ENCODE measurements at places on chromosomes 4 and X. TPM values are rescaled to one million over a fixed set of nuclear protein-coding genes. Genes with fewer than 3 reads are reported as not detected.

The GBA3 gene
- not detected for total RNA-seq

- peak; percentile 38 for DNase-seq
These were observed 53.4 kb downstream of the LDB2 start for GRCh38 chr4:16844816-16845586.

DNA sequence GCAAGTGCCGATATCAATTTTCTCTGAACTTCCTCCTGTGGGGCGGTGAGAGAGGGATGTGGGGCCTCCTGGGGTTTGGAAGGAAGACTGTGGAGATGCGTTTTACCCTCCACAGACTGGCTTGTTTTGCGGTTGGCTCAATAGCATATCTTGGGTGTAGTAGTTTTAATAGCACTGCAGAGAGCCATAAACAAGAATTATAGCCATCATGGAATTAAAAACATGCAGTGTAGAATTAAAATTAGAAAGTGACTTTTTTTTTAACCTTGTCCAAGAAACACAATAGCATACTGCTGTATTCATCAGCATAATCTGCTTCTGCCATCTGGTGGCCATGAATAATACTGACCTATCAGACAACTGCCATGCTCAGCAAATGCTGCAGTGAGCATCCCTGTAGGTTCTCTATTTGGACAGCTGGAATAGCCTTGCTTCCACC, 47.3 kb upstream of the SCML1 start:
- DNase-seq = peak; percentile 72

DNA sequence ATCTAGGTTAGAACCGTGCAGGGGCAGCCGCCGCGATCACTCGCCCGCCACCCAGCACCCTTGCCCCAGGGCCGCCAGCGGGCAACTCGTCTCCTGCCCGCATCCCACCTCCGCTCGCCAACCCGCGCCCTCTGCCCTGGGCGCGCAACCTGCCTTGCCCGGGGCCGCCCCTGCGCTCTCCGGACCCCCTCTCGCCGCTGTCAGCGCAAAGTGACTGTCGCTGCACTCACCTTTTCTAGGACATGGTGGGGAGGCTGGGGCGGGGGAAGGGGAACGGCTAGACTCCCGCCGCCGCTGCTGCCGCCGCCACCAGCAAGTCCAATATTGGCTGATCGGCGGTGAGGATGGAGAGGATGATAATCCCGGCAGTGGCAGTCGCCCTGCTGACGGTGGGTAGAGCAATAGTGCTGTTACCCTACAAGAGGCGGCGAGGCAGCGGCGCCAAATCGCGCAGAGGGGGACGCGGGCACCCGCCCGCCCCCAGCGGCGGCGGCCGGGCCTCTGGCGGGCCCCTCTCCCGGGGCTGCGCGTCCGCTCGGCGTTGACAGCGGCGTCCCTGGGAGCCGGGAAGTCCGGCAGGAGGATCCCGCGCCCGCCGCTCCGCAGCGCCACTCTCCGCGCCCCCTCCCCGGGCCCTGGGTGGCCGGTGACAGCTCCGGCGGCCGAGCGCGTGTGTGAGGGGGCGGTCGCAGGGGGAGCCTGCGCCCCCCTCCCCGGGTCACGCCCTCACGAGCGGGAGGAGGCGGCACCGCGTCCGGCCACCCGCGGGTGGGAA, 2.3 kb upstream of the NR3C2 start:
- peak; percentile 70 for DNase-seq

DNA sequence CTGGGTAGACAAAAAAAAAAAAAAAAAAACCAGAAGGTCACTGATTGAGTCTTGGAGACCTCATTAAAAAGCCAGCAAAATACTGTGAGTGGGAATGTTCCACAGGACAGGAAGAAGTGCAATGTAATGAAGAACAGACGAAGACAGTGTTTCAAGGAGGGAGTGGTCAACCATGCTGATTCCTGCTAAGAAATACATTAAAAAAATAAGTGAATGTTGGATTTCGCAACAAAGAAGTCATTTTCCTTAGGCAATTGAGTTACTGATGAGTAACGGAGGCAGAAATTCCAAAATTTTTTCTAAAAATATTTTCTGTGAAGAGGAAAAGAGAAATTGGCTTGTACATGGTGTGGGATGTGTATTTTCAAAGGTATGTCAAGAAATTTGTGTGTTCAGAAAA, 94.3 kb upstream of the FAM47B start:
- DNase-seq = no peak

GRCh38 chr4:31283679-31284078, 563.5 kb downstream of the PCDH7 start:
- DNase-seq = no peak
